SJCRH30 (cell line): ENCODE measurements at places on chromosomes 2 and 18. TPM values are rescaled to one million over a fixed set of nuclear protein-coding genes. Genes with fewer than 3 reads are reported as not detected.

- H3K27ac ChIP-seq: no peak overlapping the region
- no peaks in the 10 kb centered on the region for H3K4me1 ChIP-seq
- H3K4me3 ChIP-seq: no peak overlapping the region
- H3K27me3 ChIP-seq: no peaks in the 10 kb centered on the region
- no peak for DNase-seq
These were observed 70.1 kb downstream of the TSHZ1 start for GRCh38 chr18:75280427-75281280.

GRCh38 chr2:72423756-72424155, 276.1 kb upstream of the CYP26B1 start:
- H3K4me3 ChIP-seq: no peak overlapping the region
- H3K36me3 ChIP-seq: no peaks in the 10 kb centered on the region; the same call in 1 of the 2 replicates
- no peak overlapping the region for H3K27ac ChIP-seq
- H3K4me1 ChIP-seq: no peaks in the 10 kb centered on the region

DNA sequence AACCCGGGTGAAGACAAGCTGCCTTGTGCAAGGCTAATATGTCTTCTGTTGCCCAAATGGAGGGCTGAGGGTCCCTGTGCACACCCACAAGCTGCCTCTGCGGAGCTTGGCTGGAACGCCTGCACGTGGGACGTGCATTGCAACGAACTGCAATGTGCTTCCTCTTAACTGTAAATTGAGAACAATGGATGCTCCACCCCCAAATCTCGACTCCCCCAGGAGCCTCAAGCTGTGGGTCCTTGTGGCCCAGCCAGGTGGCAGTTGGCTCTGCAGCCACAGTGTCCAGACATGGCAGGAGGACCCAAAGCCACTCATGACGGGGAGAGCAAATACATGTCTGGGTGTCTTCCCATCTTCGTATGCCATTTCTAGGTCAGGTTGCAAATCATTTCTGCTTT, 90.1 kb downstream of the TWIST2 start:
- no peak overlapping the region for H3K27ac ChIP-seq
- no peak for DNase-seq
- H3K4me1 ChIP-seq: no peaks in the 10 kb centered on the region
- no peaks in the 10 kb centered on the region for H3K36me3 ChIP-seq
- peaks cover 11% of the 10 kb centered on the region; the same call in 1 of the 2 replicates for H3K27me3 ChIP-seq

GRCh38 chr2:188338463-188338862, 46.8 kb downstream of the GULP1 start:
- H3K27me3 ChIP-seq: no peaks in the 10 kb centered on the region
- peaks cover 10% of the 10 kb centered on the region for H3K4me1 ChIP-seq
- H3K36me3 ChIP-seq: no peaks in the 10 kb centered on the region
- no peak overlapping the region for H3K4me3 ChIP-seq
- no peak overlapping the region for H3K27ac ChIP-seq

Gene FBXO36
- 0.08 and 0.13 TPM in 2 replicates for total RNA-seq
